ENCODE measurements at places on chromosomes 13 and 19.
A peak's percentile ranks its signal among the peaks of the same experiment; 100 is the strongest.

GRCh38 chr13:53104136-53104535, 75.5 kb downstream of the OLFM4 start:
- no peak for DNase-seq

- no peak for DNase-seq
Observed at GRCh38 chr13:65829241-65830008, 1400.7 kb downstream of the PCDH9 start.

GRCh38 chr13:77358001-77358400, 31.1 kb upstream of the MYCBP2 start:
- DNase-seq = no peak

- no peak for DNase-seq
Observed at GRCh38 chr13:26255691-26256277, 1.9 kb downstream of the CDK8 start.

DNA sequence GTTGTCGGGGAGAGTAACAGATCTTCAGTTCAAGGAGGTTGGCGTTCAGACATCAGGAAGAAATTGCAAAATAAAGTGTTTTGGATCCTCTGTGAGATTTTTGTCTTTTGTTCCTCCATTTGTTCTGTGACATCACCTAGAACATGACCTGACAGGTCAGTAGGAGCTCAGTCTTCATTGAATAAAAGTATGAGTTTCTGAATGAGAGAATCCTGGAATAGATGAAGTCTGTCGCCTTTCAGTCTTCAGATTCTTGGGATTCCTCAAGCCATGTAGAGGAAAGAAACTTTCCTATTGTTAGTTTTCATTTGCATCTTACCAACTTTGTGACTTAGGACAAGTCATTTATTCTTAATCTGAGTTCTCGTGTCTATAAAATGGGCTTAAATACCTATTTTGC, 14.4 kb downstream of the ARHGAP35 start:
- DNase-seq = no peak

DNA sequence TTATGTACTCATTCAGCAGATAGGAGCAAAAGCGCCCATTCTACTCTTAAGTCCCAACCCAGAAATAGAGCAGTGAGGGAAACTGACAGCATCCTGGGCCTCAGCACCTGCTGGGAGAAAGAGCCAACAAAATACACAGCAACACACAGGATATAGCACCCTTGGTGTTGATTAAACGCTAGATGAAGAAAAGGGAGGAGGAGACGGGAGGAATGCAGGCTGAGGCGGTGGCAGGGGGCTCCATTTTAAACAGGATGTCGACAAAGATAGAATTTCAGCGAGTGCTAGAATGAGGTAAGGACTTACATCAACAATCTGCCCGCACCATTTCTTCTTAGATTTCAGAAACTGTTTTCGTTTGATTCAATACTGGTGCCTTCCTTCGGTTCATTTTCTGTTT, 4.6 kb upstream of the RAB20 start:
- DNase-seq = no peak

DNA sequence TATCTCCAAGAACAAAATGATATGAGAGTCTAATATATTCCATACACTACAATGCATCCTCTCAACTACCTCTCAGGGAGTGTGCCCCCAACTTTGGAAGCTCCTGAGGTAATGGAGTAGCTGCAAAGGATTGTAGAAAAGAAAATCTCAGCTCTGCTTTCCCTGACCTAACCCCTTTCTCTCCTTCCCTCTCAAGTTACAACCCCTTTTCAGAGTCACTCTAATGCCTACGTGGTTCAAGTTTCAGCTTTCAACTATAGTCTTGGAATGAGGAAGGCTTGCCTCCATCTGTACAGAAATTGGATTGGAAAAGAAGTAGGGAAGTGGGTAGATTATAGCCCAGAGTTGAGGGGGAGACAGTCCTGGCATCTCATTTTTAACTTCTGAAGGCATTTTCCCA, 256.0 kb downstream of the PCDH9 start:
- no peak for DNase-seq

GRCh38 chr19:11355160-11356073, at the start of gene PLPPR2:
PLPPR2 (plus strand) TSS chr19:11355432; CDS start chr19:11357674, 2,242 bp downstream.
- peak; percentile 85 for DNase-seq

- no peak for DNase-seq
Observed at GRCh38 chr13:45850027-45850613, 1.4 kb downstream of the SIAH3 start.

GRCh38 chr13:112586334-112586960, 1.5 kb downstream of the TUBGCP3 start:
- DNase-seq = no peak

- DNase-seq = no peak
Observed at GRCh38 chr19:55348317-55349034, 6.0 kb downstream of the COX6B2 start.

- DNase-seq = no peak
Observed at GRCh38 chr13:98325724-98326123, 148.7 kb upstream of the RNF113B start.

- no peak for DNase-seq
Observed at GRCh38 chr13:39803156-39803555, 147.7 kb downstream of the COG6 start.

DNA sequence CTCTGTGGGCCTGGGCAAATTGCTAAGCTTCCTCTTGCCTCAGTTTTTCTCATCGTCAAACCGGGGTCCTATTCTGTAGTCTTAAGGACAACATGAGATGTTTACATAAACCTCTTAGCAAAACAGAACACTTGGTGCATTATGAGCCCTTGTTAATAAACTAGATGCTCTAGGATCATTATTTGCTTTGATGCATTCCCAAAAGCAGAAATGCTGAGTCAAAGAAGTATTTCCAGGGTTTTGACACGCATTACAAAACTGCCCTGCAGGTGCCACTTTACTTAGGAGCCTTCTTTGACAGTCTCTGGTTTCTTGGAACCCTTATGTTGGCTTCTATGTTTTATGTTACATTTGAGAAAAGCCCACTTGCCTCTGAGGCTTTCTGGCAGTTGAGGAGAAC, 12.1 kb downstream of the AKAP11 start:
- DNase-seq = no peak

GRCh38 chr19:13788991-13789390, 6.3 kb upstream of the ZSWIM4 start:
- no peak for DNase-seq

- no peak for DNase-seq
Observed at GRCh38 chr19:33394006-33394722, 20.7 kb downstream of the CEBPG start.

DNA sequence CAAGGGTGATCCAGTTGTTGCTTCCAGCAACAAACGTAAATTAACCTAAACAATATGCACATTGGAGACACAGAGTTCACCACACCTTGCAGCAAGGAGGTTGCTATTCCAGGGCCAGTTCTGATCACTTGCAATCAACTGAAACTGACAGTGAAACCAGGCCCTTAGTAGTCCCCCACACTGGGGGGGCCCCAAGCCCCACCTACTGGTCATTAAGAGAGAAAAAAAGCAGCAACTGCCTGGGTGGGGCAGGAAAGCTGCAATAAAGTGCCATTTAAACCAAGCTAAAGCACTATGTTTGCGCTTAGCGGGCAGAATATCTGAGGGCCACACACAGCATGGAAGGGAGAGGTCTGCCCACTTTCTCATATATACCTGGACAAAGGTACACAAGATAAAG, 51.5 kb downstream of the ATP7B start:
- no peak for DNase-seq

GRCh38 chr19:57888107-57888559, 704 bp downstream of the ZNF814 start:
- no peak for DNase-seq

- DNase-seq = no peak
Observed at GRCh38 chr13:23449398-23450162, 16.1 kb upstream of the SACS start.

- no peak for DNase-seq
Observed at GRCh38 chr19:38912600-38913514, 871 bp upstream of the CCER2 start.

DNA sequence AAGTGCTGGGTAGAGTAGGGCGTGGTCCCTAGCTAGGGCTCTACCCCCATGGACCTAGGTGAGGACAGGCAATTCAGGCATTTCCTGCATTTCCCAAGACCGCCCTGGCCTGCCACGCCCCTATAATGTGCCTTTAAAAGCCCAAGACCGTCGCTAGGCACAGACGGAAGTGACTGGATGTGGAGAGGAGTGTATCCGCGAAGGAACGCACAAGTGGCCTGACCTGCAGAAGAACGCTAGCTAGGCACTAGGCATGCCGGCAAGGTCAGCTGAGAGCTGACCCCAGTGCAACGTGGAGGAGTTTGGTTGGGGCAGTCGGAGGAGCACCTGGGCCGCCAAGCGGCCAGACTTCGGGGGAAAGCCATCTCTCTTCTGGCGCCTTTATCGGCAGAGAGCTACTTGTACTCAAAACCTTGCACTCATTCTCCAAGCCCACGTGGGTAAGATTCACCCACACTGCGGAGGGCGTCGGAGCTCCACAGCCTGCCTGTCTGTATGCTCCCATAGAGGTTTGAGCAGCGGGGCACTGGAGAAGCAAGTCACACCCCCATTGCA, 370.0 kb downstream of the FGF9 start:
- no peak for DNase-seq

DNA sequence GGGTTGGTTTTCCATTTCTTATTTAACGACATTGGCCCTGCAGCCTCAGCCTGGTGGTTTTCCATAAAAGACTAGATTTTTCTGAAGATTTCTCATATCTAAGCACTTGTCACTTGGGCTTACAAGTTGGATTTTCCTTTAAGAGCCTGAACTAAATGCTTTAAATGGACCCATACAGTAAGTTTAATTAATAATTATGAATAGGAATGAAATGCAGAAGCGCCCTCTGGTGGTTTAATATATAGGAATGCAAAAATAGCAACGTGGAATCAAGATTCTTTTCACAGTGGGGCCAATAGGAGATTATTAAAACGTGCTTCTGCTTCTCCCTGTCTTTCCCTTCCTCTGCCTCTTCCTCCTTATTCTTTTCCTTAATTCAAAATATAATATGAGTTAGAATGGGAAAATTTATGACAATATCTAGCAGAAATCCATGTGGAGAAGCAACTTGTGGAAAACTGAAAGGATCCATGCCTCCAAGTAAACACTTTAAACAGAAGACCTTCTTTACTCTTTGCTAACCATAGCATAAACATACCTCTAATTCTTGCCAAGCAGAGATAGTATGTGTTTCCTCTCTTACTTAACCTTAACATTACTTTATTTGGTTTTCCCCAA, 324.0 kb downstream of the GPC5 start:
- no peak for DNase-seq

- peak; percentile 37 for DNase-seq
Observed at GRCh38 chr19:5828661-5829566, 10.6 kb downstream of the FUT6 start.

GRCh38 chr19:48672994-48673393, at the start of gene NTN5:
NTN5 (minus strand) TSS chr19:48673017; CDS start chr19:48670986, 2,031 bp downstream.
- no peak for DNase-seq

- DNase-seq = no peak
Observed at GRCh38 chr13:113849981-113850721, 13.7 kb downstream of the GAS6 start.

DNA sequence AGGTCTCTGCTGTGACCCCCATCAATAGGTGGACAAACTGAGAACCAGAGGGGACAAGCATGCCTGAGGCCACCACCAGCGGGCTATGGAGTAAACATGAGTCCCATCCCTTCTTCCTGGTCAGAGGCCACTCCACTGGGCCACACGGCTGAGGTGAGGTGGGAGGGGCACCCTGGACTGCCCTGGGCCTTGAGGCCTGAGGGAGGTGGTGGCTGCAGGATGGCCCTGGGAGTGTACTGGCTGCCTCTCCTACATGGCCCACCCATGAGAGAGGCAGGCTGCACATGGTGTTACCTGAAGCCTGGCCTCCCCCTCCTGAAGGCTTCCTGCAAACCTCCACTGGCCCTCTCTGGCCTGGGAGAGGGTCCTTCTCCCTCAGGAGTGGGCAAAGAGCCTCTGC, 222.4 kb downstream of the TUBA3C start:
- no peak for DNase-seq

DNA sequence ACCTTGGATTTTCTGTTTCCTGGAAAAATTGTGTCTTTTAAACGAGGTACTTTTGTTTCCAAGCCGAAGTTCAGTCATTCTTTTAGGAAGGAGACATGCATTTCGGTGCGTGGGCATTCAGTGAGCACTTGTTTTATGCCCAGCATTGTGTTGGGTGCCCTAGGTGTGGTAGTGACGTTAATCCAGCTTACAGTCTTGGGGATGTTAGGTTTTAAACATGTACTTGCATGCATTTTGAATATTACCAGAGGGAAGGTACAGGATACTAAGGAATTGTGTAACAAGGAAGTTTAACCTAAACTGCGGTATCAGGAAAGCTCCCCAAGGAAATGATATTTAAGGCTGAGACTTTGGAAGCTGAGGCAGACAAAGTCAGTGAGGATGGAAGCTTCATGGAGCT, 66.3 kb downstream of the ARHGAP35 start:
- no peak for DNase-seq

DNA sequence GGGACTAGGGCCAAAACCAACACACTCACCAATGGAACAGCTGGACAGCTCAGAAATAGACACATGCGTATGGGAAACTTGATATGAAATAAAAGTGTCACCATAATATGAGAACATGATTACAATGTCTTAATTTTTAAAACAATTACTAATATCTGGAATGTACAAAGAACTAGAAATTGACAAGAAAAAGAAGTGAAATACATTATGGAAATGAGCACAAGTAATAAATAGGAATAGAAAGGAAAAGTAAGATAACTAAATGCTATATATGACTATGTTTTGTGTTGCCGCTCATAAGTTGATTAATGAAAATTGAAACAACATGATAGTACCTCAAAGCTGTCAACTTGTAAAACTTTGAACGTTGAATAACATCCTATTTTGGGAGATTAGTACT, 801.1 kb downstream of the SLITRK5 start:
- DNase-seq = no peak

GRCh38 chr19:50311723-50312635, 17.2 kb downstream of the KCNC3 start:
- DNase-seq = no peak

- DNase-seq = no peak
Observed at GRCh38 chr19:45497791-45498190, 452 bp upstream of the PPM1N start.

DNA sequence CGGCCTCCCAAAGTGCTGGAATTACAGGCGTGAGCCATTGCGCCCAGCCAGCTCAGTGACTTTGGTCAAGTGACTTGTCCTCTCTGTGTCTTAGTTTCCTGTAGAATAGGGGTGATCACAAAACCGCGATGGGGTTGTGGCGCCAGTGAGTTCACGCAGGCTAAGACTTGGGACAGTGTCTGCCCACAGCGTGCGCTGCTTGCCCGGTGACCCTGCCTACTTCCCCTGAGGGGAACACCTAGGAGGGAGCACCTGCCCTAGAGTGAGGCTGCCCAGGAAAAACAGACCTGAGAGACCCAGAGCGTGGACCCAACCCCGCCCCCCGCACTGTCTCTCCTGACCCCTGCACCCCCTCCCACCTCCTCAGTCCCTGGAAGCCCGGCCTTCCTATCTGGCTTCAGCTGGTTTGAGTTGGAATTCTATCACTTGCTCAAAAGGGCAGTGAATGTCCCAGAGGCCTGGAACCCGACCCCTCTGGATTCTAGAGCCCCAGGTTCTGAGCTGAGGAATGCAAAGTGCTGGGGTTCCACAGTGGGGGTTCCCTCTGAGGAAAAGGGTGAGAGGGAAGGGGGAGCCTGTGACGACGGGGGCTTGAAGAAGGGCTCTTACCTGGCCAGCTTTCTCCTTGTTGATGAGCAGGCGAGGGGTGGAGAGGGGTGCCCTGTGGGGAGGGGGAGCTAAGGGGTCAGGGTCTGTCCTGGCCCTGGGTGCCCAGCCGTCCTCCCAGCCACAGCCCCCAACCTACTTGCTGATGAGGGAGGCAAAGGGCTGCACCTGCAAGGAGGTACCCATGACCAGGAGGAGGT, 2.2 kb upstream of the RINL start:
- DNase-seq = no peak

- peak; percentile 92 for DNase-seq
Observed at GRCh38 chr19:7636691-7637373, at the start of gene STXBP2. STXBP2 (plus strand) TSS chr19:7637110; CDS start chr19:7637150, 40 bp downstream.

GRCh38 chr19:1923319-1923718, 17.7 kb upstream of the CSNK1G2 start:
- no peak for DNase-seq

All from activated T-cell treated with anti-CD3 and anti-CD28 coated beads for 48 hours (primary cell).